ENCODE measurements at places on chromosomes 12 and 14.

GRCh38 chr14:55248411-55248810, 22.8 kb upstream of the FBXO34 start:
- no peak for DNase-seq

GRCh38 chr12:113276306-113276705, 55.0 kb downstream of the TPCN1 start:
- DNase-seq = no peak

GRCh38 chr12:78308701-78309100, 478.0 kb downstream of the NAV3 start:
- no peak for DNase-seq

GRCh38 chr12:126355346-126355745, 1290.1 kb downstream of the AACS start:
- DNase-seq = no peak

DNA sequence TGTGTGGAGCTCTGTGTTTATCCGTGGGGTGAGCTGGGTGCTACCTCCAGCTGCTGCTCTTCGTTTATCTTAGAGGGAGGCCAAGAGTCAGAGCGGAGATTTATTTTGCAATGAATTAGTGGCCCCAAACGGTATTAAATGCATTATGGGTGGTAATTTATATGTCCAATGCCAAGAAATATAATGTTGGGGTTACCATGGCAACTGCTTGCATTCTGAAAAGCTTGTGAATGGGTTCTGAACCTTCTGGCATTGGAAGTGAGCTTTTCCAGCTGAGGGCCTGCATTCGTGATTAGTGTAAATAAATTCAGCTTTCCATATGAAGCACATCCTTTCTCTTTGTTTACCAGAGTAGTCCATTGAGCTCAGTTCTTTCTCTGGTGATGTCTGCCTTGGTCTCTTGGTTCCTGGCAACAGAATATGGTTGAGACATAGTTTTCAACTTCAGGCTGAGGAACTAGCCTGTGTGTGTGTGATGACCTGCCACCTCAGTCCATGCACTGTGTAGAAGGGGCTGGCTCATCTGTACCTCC, 51.8 kb downstream of the TRAF3 start:
- no peak for DNase-seq

DNA sequence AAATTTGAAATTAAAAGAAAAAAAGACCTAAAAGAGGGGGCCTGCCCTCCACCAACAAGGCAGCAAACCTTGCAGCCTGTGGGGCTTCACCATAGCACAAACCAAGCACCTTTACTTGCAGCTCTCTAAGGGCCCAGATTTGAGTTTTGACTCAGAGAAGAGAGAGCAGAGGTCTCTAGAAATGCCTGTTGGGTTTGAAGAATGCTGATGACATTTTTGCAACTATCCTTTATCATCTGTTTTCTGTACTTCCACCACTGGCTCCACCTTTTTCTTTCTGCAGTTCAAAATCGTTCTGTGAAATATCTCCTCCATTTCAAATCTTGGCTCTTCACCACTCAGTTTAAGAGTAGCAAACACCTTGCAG, 83.8 kb upstream of the HMGA2 start:
- no peak for DNase-seq

- DNase-seq = peak; percentile 83
Measured at GRCh38 chr12:132453361-132454192, 36.4 kb upstream of the FBRSL1 start.

GRCh38 chr12:102512523-102512922, 32.2 kb upstream of the IGF1 start:
- no peak for DNase-seq

Data from M059J (cell line).